ENCODE measurements at places on chromosomes 2 and 18.

- DNase-seq, result peak; percentile 41
Observed at GRCh38 chr2:210195101-210195852, 24.1 kb upstream of the KANSL1L start.

DNA sequence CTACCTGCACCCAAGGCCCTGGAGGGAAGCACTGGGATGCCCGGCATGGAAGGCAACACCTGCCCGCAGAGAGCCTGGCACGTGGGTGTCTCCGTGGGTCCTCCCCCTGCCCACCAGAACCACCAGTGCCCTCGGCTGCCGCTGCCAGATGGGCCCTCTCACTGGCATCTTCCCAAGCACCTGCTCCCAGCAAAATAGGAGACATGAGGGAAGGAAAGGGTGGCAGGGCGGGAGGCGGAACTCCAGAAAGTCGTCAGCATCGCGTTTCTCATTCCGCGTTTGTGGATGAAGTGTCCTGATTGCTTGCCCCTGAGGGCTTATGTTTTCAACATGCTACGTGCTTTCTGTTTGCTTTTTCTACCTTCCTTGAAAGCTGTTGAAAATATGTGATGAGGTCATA, 8.8 kb upstream of the SNTG2 start:
- DNase-seq, result no peak

DNA sequence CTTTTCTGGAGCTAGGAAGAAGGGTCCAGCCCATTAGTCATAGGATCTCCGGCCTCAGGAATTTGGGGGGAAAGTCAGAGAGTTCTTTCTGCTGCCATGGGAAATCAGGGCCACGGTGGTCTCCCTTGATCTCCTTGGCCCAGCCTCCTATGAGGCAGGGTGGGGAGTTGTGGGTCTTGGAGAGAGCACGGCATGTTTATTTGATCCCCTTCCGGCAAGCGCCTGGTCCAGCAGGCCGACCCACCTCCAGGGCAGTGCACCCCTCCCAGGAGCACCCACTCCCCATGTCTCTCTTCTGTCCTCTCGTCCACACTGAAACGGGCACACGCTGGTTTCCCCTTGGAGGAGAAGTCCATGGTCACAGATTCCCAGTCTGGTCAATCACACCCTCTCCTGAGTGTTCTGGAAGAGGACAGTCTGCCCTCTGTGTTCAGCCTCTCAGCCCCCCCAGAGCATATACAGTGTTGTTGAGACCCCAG, 464.6 kb upstream of the HS6ST1 start:
- DNase-seq, result no peak

DNA sequence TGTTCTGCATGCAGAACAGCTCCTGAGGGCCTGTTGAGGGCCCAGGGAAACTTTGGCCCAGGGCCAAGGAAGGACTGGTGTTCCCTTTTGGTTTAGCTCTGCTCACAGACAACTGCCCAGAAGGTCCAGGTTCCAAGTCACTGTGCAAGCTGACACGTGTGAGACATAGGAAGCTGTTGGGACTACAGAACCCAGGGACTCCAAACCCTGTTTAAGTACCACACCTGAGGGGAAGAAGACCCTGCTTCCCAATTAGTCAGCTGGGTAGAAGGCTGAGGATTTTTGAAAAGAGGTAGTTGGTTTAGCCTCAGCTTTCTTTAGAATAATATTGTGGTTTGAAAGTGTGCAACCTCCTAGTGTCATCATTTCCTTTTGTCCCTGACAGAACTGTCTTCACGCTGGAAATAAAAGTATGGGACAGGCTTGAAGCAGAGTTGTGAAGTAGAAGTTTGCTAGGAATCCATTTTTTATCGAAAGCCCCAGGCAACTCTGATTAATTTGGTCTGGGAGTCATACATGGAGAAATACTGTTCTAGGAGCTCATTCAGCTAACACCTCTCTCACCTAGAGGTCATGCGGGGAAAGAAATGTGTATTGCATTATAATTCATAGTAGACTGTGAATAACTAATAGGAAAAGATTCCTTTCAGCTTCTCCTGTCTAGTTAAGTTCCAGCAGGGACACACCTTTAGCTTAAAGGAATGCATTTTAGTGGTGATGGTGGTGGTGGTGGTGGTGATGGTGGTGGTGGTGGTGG, 19.9 kb upstream of the IL1RL1 start:
- DNase-seq, result no peak

GRCh38 chr2:190121971-190122370, 59.4 kb upstream of the MSTN start:
- DNase-seq, result peak; percentile 48

DNA sequence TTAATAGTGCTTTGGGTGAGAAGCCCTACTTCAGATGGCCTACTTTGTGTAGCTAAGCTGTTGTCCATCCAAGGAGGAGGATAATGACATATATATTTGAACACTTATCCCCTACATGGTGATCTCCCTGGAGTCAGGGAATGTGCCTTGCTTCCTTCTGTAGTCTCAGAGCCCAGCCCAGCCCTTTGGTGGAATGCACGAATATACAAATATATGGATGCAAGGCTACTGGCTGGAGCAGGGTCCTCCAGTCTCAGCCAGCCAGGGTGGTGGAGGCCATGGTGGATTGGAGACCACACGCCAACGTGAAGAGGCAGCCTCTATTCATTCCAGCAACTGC, 150.6 kb upstream of the RIOK3 start:
- no peak for DNase-seq

GRCh38 chr2:26852405-26853306, 4.7 kb downstream of the DPYSL5 start:
- peak; percentile 46 for DNase-seq

DNA sequence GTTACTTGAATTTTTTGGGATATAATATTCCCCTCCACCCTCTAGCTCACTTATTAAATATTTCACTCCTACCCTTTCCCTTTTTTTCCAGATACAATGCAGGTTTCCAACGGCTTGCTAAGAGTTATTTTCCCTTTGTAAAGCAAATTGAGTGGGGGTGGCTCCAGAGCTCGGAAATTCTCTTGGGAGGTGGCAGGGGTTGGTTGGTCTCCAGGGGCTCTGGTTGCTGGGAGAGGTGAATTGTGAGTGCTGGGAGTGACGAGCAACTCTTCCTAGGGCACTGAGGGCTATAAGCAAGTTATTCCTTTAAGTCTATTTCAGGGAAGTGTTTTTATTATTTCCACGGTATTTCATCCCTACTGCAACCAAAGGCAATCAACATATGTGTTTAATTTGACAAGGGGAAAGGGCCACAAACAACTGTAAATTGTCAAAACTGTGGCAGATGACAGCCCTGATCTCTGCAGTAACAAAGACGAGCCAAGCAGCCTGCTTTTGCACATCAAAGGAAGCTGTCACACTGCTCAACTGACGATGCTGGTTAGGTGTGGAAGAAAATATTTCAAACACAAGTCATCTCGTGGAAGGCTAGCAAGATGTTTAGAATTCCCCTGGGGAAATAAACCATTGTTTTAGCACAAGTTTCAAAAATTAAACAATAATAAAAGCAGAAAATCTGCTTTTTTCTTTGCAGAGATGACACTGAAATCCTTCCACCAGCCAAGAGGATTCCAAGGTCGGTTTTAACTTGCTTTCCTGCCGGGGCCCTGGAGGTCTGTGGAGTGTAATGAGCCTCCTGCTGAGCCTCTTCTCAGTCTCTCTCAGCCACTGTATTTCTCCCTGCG, 34.8 kb upstream of the ASXL2 start:
- peak; percentile 48 for DNase-seq

DNA sequence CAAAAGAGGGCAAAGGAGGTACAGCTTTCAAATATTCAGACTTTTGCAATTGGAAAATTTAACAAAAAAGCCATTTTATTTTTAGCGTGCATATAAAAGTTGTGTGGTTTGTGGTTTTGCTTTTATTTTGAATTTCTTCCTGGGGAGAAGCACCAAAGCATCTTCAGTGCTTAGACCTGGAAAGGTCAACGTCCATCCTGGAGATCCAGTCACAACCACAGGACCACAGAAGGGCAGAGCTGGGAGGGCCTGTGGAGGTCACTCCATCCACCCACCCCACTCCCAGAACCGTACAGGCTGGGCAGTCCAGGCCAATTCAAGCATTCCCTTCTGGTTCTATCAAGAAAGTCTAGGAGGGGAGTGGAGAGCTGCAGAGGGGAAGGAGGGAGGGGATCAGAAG, 43.8 kb downstream of the MPHOSPH10 start:
- no peak for DNase-seq

DNA sequence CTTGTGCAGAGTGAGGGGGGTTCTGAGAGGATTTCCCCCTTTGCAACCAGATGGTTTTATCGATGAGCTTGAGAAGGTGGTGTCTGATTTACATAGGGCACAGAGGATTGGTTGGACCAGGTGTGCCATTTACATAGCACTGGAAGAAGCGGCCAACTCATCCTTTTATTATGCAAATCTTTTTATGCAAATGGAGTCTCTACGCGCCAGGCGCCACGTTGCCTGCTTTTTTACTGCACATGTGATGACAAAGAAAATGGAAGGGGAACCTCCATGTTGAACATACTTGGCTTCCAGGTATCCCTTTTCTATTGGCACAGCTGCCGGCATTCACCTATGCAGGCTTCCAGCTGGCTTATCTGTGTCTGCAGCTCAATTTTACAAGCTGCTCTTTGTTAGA, 18.4 kb upstream of the TXNL4A start:
- no peak for DNase-seq

DNA sequence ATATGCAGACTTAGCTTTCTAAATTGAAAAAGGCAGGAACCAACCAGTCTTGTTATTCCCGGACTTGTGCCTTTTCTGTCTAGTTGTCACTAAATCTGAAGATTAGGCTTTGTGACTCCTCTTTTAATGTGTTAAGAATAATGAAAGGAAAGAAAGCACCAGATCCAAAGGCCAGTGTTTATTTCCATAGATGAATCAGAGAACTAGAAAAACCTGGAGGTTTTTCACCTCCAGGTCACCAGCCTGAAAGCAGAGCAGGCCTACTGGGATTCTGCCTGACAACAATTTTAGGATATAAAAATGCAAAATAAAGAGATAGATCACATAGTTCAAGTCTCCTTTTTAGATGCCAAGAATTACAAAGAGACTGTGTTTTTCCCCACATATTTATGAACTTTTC, 160.4 kb downstream of the GULP1 start:
- no peak for DNase-seq

- DNase-seq, result no peak
Observed at GRCh38 chr2:108270768-108271506, 17.8 kb upstream of the SULT1C2 start.

GRCh38 chr2:161407597-161407996, 8.5 kb upstream of the TBR1 start:
- no peak for DNase-seq

DNA sequence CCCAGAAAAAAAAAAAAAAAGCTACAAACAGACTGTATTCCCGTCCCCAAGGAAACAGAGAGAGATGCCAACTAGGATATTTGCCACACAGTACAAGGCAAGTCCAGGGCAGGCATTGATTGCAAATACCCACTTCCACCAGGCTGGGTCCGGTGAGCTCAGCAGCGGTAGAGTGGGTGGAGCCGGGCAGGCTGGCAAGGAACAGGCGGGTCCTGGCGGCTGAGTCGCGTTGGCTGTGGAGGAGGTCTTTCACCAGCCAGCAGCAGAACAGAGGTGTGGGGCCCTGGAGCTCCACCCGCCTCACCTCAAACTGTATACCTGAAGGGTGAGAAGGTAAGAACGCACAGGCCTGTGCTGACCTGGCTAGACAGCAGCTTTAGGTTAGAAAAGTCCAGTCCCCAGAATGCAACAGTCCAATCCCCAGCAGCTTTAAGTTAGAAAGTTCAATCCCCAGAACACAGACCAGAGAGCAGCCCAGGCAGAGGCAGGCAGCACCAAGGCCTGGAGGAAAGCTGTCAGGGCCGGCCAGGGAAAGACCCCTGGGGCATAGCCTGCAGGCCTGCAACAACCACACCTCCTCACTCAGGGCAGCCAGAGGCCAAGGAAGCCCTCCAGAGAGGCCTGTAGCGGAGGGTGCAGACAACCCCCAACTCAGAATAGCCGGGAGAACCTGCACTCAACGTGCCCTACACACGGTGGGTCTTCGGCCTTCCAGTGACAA, 21.9 kb upstream of the MTERF4 start:
- no peak for DNase-seq

- peak; percentile 87 for DNase-seq
Observed at GRCh38 chr2:133848111-133848649, 279.9 kb upstream of the NCKAP5 start.

DNA sequence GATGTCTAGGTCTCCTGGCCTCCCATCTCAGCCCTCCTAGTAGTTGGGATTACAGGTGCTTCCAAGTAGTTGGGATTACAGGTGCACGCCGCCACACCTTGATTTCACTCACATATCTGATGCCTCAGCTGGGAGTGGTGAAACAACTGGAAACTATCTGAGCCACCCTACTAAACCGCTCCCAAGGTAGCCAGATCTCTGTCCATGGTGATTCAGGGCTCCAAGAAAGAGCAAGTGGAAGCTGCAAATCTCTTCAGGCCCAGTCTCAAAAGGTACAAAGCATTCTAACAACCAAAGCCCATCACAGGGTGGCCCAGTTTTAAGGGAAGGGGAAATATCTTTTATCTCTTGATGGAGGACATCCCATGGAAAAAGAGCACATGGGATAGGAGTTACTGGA, 19.0 kb downstream of the C1GALT1C1L start:
- no peak for DNase-seq

- peak; percentile 4 for DNase-seq
Observed at GRCh38 chr2:213733893-213734292, 449.6 kb downstream of the SPAG16 start.

DNA sequence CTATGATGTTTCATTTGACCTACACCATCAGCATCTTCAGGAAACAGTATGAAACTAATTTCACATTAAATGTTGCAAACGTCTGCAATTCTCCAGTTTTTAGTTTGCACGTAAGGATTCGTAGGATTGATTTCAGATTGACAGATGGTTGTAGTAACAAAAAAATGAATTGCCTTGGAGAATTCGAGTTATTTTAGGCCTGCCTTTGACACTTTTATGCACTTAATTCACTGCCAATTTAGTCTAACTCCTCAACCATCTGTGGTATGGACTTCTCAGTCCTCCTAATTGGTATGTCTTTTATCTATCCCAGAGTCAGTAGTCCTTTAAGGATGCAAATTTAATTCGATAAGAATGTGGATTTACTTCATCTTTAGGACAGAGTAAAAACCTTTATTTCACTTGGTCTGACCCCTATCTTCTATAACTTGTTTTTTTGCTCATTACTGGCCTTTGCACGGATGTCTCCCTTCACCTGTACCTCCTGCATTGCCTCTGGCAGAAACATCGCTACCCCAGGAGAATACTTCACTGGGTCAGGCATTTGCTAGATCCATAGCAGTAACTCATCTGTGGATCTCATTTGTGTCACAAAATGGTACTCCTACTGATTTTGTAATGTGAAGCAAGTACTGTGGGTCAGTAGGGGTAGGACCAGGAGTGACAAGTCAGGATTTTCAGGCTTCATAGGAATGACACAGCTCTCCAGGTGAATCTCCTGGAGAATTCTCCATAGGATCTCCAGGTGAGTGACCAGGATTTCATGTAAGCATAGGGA, 3.9 kb downstream of the RPL37A start:
- no peak for DNase-seq

DNA sequence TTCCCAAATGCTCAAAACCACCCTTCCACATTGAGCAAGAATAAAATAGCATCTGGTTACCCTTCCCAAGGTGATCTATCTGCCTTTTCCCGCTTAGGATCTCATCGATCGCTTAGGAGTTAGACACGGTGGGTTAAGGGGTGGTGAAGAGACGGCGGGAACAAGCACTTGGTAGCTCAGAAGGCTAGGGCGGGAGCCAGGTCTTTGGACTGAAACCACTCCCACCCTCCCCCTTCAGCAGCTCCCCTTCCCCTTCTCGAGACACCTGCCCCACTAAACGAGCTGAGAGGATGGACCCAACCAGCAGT, 513 bp downstream of the THOC1 start:
- no peak for DNase-seq

- DNase-seq, result no peak
Observed at GRCh38 chr18:24421831-24422230, 4.6 kb upstream of the IMPACT start.

Measured in LHCN-M2 (cell line).